ENCODE measurements at places on chromosomes 12 and 14.

DNA sequence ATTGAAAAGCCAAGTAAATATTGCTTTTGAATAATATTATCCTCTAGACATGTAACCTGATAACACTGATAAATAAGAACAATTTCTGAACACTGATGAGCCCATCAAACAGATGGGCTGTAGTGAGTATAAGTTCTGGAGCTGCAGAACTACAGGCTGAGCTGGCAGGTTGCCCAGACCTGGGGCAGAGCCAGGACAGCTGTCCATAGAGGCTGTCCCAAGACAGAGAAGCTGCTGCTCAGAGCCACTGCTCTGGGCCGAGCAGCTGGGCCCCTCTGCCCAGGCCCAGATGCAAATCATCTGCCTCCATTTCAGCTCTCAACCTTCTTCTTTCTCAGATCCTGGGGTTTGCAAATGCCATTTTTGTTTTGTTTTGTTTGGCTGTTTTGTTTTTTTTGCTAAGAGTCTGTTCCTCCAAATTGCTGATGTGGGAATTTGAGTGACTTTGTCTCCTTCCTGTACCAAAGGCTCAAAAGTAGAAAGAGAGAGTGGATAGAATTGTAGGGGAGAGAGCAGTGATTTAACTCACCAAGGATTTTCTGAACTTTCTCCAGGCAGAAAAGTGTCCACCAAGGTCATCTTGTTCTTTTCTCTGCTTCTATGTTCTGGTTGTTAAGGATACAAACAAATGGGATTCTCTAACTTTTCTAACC is 4.0 kb upstream of the TESPA1 start:
- DNase-seq: no peak

- DNase-seq: no peak
Measured at GRCh38 chr12:2335513-2335912, 282.7 kb downstream of the CACNA1C start.

- no peak for DNase-seq
Measured at GRCh38 chr14:103449634-103450161, 64.5 kb downstream of the MARK3 start.

GRCh38 chr12:131799828-131800593 is 28.2 kb upstream of the MMP17 start:
- no peak for DNase-seq

DNA sequence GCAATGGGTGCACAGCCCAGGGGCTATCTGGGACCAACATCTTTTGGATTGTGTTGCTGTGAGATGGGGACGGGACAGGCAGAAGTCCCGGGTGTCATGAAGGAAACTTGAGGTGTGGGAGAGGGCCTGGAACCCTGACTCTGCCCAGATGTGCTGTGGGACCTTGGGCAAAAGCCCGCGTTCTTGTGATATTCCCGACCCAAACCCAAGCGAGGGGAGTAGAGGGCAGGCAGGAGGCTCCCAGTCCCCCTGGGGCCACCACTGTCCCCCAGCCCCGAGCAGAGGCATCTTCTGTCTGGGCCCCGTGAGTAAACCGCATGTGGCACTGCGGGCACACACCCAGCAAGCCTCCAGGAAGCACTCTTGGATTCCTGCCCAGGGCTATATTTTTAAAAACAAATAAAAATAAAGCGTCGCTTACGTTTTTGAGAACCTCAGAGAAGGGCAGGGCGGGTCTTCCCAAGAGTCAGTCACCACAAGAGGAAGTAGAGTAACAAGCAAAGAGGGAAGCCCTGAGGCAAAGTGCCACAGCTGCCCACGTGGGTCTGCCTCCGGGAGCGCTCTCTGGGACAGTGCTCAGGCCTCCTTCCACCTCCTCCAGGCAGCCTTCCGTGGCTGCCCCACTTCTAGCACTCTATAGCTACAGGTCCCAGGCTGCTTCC is 39.5 kb downstream of the BEGAIN start:
- no peak for DNase-seq

GRCh38 chr12:67813456-67813904 is 164.9 kb downstream of the DYRK2 start:
- DNase-seq: no peak

DNA sequence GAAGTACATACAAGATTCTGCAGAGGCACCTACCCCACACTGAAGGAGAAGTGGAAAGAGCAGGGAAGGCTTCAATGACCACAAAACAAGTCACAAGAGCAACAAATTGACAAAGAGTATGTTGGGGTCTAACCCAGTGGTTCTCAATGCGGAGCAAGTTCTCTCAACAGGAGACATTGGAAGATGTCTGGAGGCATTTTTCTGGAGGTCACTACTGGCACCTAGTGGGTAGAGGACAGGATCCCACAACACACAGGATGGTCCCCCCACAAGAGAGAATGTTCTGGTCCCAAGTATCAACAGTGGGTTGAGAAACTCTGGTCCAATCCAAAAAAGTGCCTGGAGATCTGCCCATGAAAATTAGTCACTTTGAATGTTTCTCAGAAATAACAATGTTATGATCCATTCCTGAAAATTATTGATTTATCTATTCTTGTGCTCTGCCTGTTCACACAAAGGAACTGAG is 3.4 kb downstream of the SSH1 start:
- DNase-seq: no peak

DNA sequence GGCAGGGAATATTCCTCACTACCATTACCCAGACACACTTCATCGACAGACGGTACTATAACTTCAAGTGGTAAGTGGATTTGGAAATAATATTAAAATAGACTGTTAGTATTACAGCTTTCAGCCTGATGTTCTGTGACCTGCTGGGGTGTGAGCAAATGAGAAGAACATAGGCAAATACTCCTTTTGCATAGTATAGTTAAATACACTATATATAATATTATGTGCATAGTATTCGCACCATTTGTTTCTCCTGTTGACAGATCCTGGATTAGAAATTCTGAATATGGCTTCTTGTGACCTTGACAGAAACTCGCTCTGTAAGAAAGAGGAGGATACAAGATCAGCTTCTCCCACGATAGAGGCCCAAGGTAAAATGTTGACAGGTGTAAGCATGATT is 115.6 kb downstream of the DNAI7 start:
- no peak for DNase-seq

DNA sequence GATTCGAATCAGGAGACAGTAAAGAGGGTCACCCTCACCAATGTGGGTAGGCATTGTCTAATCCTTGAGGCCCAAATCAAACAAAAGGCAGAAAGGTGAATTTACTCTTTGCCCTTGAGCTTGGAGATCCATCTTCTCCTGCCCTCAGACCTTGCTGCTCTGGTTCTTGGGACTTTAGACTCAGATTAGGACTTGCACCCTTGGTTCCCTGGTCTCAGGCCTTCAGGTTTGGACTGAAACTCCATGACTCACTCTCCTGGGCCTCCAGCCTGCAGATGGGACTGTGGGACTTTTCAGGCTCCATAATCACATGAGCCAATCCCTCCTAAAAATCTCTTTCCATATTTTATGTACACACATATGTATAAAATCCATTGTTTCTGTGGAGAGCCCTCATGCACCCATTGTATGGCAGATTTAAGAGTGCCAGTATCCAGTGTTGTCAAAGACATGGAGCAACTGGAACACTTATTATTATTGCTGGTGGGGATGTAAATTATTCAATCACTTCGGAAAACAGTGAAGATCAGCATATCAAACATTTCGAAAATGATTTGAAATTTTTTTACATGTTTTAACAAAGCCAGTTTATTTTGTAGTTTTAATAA is 48.7 kb downstream of the EID3 start:
- DNase-seq: no peak

DNA sequence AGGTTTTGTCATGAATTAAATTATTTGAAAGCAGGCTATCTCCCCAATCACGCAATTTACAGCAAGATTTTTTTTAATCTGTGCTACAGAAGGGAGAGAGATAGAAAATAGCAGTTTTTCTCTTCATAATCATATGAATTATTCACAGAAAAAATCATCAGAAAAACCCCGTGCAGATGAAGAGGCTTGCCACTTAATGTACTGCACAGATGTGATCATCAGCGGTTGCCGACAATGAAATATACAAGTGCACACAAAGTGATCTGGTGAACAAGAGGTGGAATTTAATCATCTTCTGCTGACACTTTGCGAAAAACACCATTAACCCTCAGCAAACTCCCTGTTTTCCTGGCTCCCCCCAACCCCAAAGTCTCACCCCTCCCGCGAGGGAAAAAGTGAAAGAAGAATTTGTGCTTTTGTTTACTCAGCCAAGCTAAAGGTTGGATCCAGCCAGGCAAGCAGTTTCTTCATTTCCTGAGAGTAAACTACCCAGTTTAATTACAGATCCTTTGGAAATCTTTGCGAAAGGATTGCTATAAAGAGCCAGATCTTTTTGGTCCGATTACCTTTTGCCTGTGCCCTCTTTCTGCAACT is 3.1 kb upstream of the LMO3 start:
- no peak for DNase-seq

DNA sequence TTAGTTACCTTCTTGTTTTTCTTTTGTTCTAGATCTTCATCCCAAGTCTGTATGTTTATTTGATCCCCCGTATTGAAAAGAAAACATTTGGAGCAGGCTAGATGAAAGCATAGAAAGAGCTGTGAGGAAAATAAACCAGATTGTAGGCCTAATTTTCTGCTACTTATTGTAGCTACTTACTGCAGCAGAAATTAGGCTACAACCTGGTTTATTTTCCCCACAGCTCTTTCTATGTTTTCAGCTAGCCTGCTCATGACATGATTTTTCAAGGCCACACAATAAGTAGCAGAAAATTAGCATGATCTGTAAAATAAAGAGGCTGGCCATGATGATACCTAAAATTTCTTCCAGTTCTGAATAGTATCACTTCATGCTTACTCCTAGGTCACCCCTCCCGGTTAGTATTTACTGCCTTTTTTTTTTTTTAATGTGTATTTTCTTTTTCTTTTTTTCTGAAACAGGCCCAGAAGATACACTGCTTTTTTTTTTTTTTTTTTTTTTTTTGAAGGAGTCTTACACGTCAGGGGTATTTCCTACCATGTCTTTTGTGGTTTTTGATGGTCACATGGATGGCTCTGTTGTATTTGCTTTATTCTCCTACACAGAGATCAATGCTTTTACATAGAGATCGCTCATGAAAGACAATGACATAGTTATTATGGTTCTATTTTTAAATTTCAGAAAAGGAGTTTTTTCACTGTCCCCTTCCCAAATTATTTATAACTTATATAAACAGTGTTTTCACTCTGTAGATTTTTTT is 32.3 kb downstream of the BHLHE41 start:
- no peak for DNase-seq

DNA sequence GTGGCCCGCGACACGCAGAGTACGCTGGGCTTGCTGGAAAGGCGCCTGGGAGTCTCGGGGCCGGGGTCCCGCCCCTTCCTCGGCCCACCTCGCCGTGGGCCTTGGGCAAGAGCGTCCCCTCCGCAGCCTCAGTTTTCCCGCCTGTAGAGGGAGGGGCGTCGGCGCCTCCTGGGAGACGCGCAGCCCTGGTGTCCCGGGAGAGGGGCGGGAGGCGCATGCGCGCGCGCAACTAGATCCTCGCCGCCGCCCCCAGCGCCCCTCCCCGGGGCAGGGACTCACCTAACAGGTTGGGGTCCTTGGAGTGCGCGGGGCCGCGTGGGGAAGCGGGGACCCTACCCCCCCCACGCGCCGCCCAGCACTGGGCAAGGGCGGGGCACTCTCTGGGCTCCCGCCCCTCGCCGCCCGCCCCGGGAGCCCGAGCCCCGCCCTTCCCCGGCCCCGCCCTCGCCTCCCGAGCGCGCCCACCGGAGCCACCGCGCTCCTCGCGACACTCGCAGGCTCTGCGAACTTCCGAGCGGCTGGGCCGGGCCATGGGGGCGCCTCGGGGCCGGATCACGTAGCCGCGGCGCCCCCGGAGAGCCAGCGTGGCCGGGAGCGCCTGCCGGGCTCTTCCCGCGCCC is at the start of gene KIF26A:
Gene KIF26A, plus strand, starts transcription at position 490 of the 620 bp plus-strand sequence. CDS start 136 bp downstream, outside the sequence.
- no peak for DNase-seq

- DNase-seq: no peak
Measured at GRCh38 chr14:99554184-99554583, 49.8 kb downstream of the CCDC85C start.

GRCh38 chr14:77206261-77206824 is 24.7 kb downstream of the TMEM63C start:
- no peak for DNase-seq

DNA sequence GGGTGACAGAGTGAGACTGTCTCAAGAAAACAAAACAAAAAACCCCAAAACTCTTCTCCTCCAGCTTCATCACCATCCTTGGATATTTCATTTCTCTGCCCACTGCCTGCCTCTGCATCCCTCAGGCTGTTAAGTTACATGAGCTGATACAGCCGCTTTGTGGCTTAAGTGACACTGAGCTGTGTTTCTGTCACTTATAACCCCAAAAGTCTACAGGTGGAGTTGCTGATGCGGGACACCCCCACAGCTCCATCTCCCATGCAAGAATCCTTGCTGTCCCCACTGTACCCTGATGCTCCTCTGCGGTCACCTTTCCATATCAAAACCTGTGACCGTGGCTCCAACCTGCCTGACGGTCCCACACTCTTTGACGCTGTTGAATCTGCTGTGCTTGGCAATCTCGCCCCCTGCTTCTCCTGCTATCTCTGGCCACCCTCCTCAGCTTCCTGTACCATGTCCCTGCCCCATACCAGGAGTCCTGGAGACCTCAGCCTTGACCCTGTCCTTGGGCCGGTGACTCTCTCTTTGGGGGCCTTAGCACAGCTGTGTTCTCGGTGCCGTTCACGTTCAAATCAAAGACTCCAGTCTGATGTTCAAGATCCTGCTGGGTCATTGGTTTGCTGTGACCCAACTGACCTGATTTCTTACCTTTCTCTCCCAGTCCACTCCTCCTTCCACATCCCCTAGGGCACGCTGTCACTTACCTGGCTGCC is 20.3 kb downstream of the HVCN1 start:
- peak; percentile 13 for DNase-seq

- DNase-seq: no peak
Measured at GRCh38 chr14:93712079-93712837, 76.0 kb downstream of the PRIMA1 start.

DNA sequence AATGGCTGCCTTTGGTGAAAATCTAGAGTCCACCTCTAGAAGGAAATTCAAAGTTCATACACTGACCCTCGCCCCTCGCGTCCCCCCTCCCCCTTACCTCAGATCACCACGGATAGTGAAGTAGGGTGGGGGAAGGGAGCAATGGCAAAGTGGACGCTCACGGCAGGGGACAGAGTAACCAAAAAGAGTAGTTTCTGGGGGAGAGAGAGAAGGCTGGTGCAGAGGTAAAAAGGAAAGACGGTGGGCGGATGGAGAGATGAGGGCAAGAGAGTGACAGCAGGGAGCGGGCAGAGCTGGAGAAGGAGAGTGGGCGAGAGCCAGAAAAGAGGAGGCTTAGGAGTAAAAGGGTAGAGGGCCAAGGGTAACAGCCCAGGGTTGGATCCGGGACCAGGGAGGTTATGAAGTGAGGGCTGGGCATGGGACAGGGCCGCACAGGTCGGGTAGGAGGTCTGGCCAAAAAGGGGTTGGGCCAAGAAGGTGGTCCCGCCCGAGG is 423 bp downstream of the ALDH6A1 start:
- no peak for DNase-seq

- DNase-seq: no peak
Measured at GRCh38 chr12:70644861-70645260, 7.6 kb upstream of the PTPRB start.
